ENCODE measurements at places on chromosomes 1 and 21.
A peak's percentile ranks its signal among the peaks of the same experiment; 100 is the strongest.

DNA sequence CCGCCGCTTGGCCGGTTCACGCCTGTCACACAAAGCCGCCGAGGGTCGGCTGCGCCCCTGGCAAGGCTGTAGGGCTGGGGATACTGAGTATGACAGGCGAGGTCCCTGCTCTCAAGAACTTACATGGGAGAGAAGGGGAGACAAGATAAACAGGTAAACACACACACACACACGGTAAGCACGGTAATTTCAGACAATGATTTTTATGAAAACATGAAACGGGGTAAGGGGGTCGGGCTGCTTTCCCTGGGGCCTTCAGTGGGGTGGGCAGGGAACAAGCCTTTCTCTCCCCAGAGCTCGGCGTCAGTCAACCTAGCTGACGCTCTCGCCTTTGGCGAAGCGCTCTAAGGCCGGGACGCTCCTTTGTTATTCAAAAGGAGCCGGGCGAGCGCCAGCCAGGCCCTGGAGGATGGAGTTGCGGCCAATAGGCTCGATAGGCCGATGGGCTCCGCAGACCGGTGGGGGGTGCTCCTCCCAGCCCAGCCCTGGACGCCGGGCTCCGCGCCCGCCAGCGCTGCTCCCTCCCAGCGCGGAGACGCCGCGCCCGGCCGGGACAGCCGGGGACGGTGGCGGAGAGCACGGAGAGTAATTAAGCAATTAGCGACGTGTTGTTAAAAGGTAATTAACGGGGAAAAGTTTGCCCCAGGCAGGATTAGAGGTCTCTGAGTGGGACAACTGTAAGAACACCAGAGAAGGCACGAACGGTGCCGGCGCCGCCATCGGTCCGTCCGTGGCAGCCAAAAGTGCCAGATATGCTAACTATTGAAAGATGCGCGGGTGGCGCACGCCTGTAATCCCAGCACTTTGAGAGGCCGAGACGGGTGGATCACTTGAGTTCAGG, 950 bp upstream of the INKA2 start:
- no peak for DNase-seq

DNA sequence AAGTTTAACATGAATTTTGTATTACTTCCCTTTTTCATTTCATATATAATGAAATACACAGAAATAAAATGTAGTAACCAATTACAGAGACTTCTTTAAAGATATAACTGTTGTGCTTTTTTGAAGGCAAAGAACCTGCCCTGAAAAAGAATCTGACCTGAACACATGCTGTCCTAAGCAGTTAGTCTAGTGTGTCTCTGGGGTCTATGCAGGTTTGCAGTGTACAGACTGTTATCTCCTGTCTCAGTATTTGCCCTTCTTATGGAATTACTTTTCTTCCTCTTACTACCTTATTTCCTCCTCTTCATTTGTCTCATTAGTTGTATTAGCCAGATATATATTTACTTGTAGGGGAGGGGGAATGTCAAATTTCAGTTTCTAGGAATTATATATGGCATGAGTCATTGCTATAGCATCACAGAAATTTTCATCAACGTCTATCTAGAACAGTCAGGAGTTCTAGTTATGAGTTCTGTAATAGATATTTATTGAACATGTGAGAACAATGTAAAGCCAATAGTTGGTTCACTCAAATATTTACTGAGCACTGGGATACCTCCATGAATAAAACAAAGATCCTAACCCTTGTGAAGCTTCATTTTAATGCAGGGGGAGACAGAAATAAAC, 28.4 kb upstream of the PLEKHO1 start:
- DNase-seq = no peak

GRCh38 chr1:30879126-30879786, 29.3 kb downstream of the SDC3 start:
- no peak for DNase-seq

DNA sequence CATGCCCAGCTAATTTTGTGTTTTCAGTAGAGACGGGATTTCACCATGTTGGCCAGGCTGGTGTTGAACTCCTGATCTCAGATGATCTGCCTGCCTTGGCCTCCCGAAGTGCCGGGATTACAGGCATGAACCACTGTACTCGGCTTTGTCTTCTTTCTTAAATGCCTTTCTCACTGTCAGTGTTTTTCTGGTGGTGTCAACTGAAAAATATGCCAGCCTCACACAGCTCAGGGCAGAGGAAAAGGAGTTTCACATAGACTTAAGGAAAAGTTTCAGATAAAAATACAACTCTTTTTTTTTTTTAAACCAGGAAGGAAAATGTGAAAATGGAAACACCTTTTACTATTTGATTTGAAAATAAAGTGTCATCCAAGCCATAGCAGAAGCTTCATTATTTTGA, 4.6 kb upstream of the MAB21L3 start:
- no peak for DNase-seq

- DNase-seq = no peak
Measured at GRCh38 chr1:53599481-53599880, 139.5 kb downstream of the GLIS1 start.

DNA sequence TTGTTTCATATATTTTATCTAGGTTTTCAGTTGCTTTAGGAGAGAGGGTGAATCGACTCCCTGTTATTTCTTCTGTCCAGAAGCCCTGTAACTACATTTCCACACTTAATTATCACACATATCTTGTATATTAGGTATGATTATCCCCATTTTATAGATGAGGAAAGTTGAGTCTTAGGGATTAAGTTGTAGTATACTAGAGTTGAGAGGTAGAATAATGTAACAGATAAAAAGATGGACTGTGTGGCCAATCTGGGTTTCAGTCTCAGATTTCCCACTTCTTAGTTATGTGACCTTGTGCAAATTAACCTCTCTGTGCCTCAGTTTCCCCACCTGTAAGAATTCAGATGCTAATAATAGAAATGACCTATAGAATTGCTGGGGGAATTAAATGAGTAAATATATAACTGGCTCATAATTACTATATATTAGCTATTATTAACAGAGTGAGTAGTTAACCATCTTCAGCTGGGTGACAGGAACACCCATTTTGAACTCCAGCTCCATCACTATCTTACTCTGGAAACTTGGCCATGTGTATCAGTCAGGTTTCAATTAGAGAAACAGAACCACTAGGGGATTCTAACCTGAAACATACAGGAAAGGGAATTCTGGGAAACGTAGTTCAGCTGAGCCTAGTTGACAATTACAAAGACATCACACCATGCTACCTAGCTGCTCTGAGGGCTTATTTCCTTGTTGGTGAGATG, 20.4 kb upstream of the FOXO6 start:
- DNase-seq = no peak

GRCh38 chr21:37848721-37849490, 67.4 kb downstream of the KCNJ6 start:
- no peak for DNase-seq

- peak; percentile 42 for DNase-seq
Measured at GRCh38 chr1:5745800-5746610, 246.2 kb downstream of the NPHP4 start.

DNA sequence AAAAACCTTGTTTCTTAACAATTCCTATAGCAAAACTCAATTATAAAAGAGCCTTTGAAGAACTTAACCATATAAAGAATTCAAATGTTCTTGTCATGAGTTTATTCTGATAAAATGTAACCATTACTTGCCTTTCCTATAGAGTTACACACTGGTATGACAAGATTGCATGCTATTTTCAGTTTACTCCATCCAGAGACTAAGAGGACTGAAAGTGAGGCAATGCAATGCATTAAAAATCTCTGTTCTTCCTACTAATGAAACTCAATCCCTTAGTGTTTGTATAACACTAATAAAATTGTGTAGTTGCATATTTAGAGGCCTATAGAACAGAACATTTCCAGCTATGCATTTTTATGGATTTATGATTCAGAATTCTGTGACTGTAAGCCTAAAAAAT, 88.1 kb downstream of the COP1 start:
- DNase-seq = no peak

GRCh38 chr1:168167806-168168205, 11.0 kb upstream of the TIPRL start:
- DNase-seq = no peak

DNA sequence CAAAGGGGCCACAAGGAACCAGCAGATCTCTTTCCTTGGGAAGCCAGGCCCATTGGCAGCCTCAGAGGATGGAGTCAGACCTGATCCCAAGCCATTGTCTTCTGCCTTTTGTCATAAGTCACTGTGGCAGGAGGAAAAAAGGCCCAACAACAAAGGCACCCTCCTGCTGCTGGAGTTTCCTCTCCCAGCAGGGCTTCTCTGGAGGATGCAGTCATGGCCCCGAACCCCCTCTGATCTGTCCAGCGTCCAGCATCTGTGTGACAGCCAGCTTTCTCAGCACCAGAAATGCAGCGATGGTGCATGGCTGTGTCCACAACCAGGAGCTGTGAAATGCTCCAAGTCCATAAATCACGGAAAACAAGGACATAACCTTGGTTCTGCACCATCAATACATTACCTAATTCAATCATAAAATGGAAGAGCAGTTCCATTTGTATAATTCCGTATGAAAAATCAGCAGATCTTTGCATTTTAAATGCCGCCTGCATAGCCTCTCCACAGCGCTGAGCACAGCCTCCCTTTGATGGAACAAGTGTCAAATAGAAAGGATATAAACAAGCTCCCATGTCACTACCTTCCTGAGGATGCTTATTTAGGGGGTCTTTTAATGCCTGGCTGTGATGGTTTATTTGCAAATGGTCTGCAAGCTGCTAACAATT, 30.6 kb downstream of the AJAP1 start:
- DNase-seq = no peak

DNA sequence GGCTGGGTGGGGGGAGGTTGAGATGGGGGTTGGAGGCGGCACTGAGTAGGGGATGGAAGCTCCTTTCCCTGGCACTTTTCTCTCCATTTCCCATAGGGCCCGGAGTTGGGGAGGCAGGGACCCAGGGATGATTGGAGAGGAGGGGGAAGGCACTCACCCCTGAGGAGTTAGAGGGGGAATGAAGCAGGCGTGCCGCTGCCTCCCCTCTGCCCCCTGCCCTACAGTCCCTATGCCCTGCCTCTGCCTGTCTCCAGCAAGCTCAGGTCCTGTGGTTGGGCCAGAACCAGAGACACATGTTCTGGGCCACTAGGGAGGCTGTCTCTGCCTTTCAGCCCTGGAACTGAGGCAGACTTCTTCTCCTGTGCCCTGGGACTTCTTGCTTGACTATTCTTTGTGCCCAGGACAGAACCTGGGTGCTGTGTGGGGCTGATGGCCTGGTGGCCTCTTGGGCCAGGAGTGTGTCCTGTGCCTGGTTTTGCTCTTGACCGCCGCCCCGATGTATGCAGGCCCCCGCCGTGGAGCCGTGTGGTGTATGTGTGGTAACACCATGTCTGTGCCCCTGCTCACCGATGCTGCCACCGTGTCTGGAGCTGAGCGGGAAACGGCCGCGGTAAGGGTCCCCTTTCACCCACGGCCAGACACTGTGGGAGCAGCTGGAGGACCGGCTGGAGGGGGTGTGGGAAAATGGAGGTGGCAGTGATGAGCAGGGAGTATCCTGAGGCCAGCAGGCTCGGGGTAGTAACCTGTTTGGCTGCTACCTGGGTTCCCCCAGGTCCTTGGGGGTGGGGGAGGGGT, 1.4 kb downstream of the LYPLA2 start:
- DNase-seq = no peak

- no peak for DNase-seq
Measured at GRCh38 chr1:119588621-119589020, 59.4 kb downstream of the ZNF697 start.

GRCh38 chr21:15549671-15550070, 180.1 kb upstream of the USP25 start:
- no peak for DNase-seq

- no peak for DNase-seq
Measured at GRCh38 chr1:94456736-94457135, 38.5 kb downstream of the ABCD3 start.
